ENCODE measurements at places on chromosomes 16 and 17.

DNA sequence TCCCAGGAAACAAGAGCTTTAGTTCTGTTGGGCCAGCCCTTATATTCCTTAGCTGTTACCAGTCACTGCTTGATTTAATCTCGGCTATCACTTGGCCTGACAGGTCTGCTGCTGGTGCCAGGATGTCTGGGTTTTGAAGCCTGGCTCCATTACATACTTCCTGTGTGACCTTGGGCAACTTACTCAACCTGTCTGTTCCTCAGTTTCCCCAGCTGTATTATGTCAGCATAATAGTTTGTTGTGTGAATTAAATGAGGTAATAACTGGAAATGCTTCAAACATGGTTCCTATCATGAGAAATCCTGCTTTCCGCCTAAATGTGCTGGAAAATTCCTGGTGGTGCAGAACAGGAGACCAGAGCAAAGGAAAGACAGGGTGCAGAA, 50.6 kb upstream of the STH start:
- no peak for DNase-seq

- no peak for DNase-seq
Measured at GRCh38 chr16:29316761-29317183, 89.7 kb downstream of the NPIPB11 start.

DNA sequence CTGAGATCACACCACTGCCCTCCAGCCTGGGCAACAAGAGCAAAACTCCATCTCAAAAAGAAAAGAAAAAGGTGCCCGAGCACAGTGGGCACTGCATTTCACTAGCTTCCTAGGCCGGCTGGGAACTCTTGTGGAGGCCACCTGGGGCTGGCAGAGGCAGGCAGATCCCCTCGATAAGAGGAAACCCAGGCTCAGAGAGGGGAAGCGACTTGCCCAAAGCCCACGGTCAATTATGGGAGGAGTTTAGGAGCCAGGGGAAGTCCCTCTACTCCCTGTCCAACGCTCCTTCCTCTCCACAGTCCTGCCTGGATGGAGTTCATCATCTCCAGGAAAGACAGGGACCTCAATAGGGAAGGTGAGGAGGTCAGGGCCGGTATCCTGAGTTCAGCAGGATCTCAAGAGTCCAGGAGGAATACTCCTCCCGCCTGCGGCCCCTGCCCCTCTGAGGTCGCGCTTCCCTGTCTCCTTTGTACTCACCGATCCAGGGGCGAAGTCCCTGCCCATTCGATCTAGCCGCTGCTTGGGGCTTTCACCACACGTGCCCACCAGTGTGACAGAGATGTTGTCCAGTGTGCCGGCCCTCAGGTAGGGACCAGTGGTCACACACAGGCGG, 841 bp downstream of the ALOXE3 start:
- no peak for DNase-seq

- no peak for DNase-seq
Measured at GRCh38 chr17:67666028-67666427, 51.7 kb upstream of the NOL11 start.

GRCh38 chr17:27760069-27760885, 40.1 kb downstream of the NOS2 start:
- peak; percentile 67 for DNase-seq

Measured in DND-41 (cell line).